ENCODE measurements at places on chromosomes 16 and 17. TPM values are rescaled to one million over a fixed set of nuclear protein-coding genes. Genes with fewer than 3 reads are reported as not detected.

HOXB4 gene
- total RNA-seq = not detected

SLC13A5 gene
- 1.4 TPM for total RNA-seq

- no peak for DNase-seq
Measured at GRCh38 chr16:9546438-9546786, 455.0 kb downstream of the HAPSTR1 start.

GRCh38 chr17:70298929-70299531, 129.7 kb downstream of the KCNJ2 start:
- DNase-seq = no peak

- DNase-seq = no peak
Measured at GRCh38 chr16:52572656-52573055, 25.7 kb upstream of the TOX3 start.

GRCh38 chr16:76854234-76854633, 336.8 kb upstream of the MON1B start:
- no peak for DNase-seq

DNA sequence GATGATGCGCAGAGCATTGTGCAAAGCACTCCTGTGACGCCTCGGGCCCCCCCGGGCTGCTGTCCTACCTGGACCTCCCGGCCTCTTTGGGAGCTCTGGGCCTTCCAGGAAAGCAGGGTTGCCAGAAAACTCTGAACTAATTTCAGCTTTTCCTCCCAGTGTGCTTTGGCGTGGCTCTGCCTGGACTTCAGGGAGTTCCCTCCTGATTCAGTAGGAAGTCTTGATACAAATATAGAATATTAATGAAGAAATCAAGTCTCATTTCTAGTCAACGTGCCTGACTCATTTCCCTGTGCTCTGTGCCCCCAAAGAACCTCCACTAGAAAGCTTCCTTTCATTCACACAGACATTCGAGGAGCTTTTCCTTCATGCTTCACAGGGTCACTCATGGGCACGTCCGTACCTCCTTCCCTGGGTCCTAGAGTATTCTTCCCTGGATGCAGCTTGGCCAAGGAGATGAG, 84.0 kb upstream of the NOL11 start:
- DNase-seq = no peak
